Fibroblast of upper back skin (primary cell): ENCODE measurements at places on chromosomes 12 and 14.

- no peak for DNase-seq
Observed at GRCh38 chr14:20515846-20516245, 10.5 kb downstream of the RNASE10 start.

DNA sequence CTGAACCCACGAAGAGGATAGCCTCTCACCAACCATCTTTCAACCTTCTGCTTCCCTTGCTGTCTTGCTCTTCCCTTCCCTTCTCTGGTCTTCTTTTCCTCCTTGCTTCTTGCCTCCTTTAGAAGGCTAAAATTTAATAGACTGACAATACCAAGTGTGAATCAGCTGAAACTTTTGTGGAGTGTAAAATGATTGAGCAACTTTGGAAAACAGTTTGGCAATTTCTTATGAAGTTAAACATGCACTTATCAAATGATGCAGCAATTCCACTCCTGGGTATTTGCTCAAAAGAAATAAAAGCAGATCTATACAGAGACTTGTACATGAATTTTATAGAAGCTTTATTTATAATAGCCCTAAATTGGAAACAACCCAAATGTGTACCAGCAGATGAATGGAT, 3.3 kb upstream of the KRT86 start:
- DNase-seq: no peak

GRCh38 chr14:28769276-28769880, 2.8 kb downstream of the FOXG1 start:
- DNase-seq: no peak

GRCh38 chr14:51901475-51902024, 41.1 kb downstream of the GNG2 start:
- no peak for DNase-seq

GRCh38 chr14:68380329-68380741, 412.5 kb downstream of the ZFP36L1 start:
- DNase-seq: peak; percentile 55

DNA sequence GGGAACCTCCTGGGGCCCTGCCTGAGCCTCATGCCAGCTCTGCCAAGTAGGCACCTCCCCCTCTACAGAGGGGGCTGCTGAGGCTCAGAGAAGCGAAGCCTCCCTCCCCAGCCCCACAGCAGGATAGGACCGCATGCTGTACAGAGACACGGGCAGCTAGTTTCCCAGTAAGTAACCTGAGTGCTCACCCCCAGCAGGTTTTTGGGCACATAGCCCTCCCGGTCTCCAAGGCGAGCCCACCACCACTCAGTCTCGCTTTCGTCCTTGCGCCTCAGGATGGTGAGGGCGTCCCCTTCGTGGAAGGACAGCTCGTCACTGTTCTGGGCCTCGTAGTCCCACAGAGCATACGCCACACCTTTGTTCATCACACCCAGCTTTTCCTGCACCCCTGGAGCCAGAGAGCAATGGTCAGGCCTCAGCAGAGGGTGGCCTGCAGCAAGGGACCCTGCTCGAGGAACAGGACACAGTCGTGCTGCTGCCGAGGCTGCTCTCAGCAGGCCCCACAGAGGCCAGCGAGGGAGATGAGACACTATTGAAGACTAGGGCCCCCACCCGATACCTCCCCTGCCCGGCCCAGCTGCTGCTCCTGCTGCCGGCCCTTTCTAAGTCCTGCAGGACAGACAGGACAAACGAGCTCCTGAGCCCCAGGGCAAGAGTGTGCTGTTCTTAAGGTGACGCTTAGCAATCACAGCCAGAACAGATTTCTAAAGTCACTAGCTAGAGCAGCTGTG, 20.4 kb downstream of the ZFYVE21 start:
- DNase-seq: no peak

DNA sequence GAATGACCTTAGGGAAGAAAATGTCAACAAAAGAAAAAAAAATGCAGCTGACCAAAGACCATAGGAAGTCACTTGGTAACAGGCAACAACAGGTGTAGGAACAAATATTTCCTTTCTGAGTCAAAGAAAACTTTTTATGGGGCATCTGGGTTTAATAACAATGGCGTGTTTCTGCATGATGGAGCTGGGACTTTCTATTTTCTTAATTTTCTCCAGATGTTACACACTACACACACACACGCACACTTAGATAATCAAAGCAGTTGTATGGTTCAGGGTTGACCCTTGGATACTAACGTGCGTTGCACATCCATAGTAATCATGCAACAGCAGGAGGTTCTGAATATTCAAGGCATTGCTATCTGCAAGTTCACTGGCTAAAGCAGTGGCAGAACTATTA, 47.9 kb upstream of the NTF3 start:
- peak; percentile 70 for DNase-seq

DNA sequence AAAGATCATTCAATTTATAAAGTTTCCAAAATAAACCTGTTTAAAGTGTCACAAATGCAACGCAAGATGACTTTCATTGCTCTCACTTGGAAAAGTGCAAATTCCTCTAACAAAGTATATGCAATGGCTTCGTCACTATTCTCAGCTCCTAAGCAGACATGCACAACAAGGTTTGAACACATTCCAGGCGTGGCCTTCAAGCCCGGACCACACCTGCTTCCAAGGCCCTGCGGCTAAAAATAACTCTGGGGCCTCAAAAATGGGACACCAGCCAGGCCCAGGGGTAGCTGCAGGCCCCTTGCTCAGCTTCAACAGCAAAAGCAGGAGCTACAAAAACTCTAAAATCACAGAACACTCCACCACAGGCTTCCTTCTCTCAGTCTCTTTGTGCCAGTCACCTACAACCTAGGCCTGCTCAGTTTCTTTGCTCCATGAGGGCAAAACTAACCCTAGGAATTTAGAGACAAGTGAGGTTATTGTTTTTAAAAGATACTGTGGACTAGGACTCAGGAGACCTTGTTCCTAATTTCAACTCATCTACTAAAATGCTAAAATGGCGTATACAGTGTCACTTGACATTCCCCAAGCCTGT, 29.3 kb downstream of the DUSP16 start:
- DNase-seq: peak; percentile 50

- DNase-seq: no peak
Observed at GRCh38 chr14:89252887-89253532, 164.0 kb downstream of the FOXN3 start.

- no peak for DNase-seq
Observed at GRCh38 chr12:18823461-18823860, 85.5 kb downstream of the CAPZA3 start.

- no peak for DNase-seq
Observed at GRCh38 chr14:105126981-105127329, 41.6 kb downstream of the JAG2 start.

DNA sequence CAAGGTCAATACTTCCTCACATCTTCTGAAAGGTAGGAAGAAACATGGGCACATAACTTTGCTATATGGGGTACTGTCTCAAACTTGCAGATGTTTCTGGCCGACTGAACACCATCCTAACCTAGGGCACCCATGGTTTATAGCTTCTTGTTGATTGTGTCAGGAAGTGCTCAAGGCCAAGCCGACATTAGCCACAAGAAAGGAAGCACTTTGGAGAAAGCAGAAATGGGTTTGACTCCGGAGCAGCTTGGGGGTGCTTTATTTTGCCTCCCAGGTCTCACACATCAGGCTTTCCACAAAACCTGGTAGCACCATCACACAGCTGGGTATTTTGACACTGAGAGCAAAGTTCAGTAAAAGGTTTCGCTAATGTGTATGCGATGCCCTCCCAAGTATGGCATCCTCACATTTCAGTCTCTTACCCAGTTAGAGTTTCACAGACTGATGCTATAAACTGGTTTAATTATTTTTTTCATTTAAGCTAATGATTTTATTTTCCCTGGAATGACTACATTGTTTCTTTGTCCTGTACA, 25.2 kb upstream of the BHLHE41 start:
- no peak for DNase-seq

- no peak for DNase-seq
Observed at GRCh38 chr14:76293923-76294322, 82.0 kb upstream of the ESRRB start.

GRCh38 chr12:80988986-80989385, 51.3 kb upstream of the LIN7A start:
- DNase-seq: no peak

DNA sequence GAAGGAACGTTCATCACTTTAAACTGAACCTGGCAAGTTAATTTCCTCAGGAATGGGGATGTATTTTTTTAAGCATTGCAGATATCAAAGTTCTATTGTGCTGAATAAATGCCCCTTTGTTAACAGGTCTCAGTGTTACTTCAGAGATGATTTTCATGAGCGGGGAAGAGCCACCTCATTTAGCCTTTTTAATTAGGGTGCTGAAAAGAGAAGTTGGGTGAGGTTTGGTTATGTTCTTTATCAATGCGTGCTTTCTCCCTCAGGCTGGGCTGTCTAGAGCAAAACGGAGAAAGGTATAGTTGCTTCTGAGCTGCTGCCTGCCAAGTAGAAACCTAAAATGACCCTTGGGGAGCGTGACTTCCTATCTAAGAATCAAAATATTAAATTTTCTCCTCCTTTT, 8.0 kb upstream of the HIP1R start:
- DNase-seq: no peak

DNA sequence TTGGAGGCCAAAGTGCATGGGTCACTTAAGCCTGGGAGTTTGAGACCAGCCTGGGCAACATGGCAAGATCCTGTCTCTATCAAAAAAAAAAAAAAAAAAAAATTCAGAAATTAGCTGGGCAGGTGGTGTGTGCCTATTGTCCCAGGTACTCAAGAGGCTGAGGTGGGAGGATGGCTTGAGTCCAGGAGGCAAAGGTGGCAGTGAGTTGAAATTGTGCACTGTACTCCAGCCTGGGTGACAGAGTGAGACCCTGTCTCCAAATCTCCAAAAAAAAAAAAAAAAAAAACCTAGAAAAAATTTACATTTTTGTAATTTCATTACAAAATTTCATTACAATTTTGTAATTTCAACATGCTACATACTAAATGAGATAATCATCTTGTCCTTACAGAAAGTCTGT, 42.7 kb downstream of the SYNE2 start:
- DNase-seq: no peak

GRCh38 chr14:68482772-68483395, 310.0 kb downstream of the ZFP36L1 start:
- DNase-seq: no peak

- DNase-seq: peak; percentile 64
Observed at GRCh38 chr12:96047229-96048211, 12.1 kb upstream of the LTA4H start.

DNA sequence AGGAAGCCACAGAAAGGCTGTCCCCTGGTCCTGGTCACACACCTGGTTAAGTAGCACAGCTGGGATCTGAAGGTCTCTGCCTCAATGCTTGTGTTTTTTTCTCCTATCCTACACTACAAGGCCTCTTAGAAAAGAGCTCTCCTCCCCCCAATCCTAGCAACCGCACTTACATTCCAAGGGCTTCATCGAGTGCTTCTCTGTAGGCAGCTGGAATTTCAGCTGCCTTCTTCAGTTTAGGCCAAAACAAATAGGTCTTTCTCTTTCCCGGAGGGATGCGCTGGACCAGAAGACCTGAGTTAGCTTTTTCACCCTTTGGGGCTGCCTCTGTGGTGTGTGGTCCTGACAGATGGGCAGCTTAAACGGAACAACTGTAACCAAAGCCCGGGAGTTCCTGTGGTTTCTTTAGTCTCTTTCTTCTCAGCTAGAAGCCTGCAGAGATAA, 109.7 kb downstream of the GPATCH2L start:
- DNase-seq: peak; percentile 78

- DNase-seq: no peak
Observed at GRCh38 chr12:108373111-108373510, 34.0 kb upstream of the CMKLR1 start.

- no peak for DNase-seq
Observed at GRCh38 chr14:80780500-80780899, 161.0 kb downstream of the CEP128 start.

- no peak for DNase-seq
Observed at GRCh38 chr12:110995615-110996014, 75.2 kb upstream of the MYL2 start.

DNA sequence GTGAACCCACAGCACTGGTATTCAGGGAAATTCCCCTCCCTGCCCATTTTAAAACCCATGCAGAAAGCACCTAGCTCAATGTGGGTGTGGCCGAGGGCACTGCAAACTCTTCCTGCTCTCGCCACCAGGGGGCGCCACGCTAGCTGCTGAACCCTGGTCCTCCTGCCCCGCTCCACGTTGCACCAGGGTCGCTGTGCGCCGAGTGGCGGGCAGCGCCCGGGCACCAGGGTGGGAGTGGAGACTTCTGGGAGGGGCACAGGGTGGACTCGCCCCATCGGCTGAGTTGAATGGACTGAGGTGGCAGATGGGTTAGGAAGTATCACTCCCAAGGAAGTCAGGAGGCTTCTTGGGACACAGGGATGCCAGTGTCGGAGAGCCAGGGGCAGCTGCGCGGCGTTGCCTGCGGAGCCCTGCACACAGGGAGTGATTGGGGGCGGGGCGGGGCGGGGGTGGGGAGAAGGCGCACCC, 48.1 kb upstream of the BCL11B start:
- DNase-seq: peak; percentile 21

DNA sequence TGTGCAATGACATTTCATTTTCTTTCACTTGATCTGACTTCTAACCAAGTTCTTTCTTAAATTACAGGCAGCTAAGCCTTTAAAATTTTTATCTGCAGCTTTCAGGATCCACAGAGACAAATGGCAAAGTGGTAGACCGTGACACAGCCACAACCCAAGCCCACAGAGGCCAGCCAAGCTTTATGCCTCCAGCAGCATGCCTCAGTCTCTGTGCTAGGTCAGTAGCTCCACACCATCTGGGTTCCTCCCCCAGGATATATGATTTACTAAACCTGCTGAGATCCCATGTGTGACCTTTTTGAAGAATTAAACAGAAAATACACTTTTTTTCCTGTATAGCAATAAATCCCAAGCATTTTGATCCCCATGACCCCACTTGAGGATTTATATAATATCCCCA, 290.4 kb upstream of the CAND1 start:
- no peak for DNase-seq

- DNase-seq: no peak
Observed at GRCh38 chr12:108638997-108639822, 5.5 kb upstream of the SELPLG start.

DNA sequence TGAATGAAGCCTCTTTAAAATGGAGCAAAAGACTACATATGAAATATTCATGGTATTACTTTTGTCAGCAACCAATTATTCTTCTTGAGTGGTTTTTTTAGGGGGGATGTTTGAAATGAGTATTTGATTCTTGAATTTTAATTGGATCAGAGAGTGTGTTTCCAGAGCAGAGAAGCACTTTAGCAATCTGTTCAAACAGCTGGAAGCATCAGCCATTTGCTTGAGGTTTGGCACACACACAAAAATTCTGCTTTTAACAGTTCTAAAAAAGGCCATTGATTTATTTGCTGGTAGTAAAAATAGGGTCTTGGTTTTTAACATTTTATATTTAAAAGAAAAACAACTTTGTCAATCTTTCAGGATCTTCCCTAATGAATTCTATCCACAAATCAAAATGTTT, 292.7 kb downstream of the LRFN5 start:
- peak; percentile 68 for DNase-seq

- no peak for DNase-seq
Observed at GRCh38 chr12:63396135-63396534, 245.1 kb upstream of the AVPR1A start.

GRCh38 chr12:119674560-119674959, 6.6 kb downstream of the PRKAB1 start:
- DNase-seq: no peak

GRCh38 chr12:121495746-121496145, 85.1 kb downstream of the KDM2B start:
- no peak for DNase-seq
